ENCODE measurements at places on chromosomes 5 and 9. TPM values are rescaled to one million over a fixed set of nuclear protein-coding genes. Genes with fewer than 3 reads are reported as not detected.

GRCh38 chr5:1745123-1745795 is 54.4 kb downstream of the MRPL36 start:
- peak; percentile 56 for DNase-seq
- H3K36me3 ChIP-seq: no peaks in the 10 kb centered on the region
- no peak overlapping the region for H3K27ac ChIP-seq
- no peaks in the 10 kb centered on the region for H3K27me3 ChIP-seq

NEURL1B gene
- 53.2 TPM for total RNA-seq

RLN2 gene
- total RNA-seq: not detected

- H3K27me3 ChIP-seq: peaks cover 7% of the 10 kb centered on the region
- no peaks in the 10 kb centered on the region for H3K36me3 ChIP-seq
- no peak overlapping the region for H3K27ac ChIP-seq
These were observed 29.4 kb upstream of the N4BP3 start for GRCh38 chr5:178083922-178084321.

DNA sequence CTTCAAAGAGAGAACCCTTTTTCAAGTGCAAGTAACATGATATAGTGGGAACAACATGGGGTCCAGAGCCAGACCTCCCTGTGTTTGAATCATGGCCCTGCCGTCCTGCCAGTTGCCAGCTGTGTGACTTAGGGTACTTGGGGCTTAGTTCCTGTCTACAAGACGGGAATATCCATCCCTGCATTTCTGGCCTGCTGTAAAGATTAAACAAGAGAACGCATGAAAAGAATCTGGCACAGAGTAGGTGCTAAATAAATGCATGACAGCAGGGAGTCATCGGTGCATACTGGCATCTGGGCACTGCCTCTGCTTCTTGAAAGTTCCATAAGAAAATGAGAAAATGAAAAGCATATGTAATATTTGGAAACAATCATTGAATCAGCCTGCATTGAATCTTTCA is 77.8 kb upstream of the PRRC1 start:
- no peaks in the 10 kb centered on the region for H3K36me3 ChIP-seq
- no peaks in the 10 kb centered on the region for H3K4me1 ChIP-seq
- no peak for DNase-seq
- H3K27ac ChIP-seq: no peak overlapping the region
- H3K4me3 ChIP-seq: no peak overlapping the region
- H3K27me3 ChIP-seq: no peaks in the 10 kb centered on the region

DNA sequence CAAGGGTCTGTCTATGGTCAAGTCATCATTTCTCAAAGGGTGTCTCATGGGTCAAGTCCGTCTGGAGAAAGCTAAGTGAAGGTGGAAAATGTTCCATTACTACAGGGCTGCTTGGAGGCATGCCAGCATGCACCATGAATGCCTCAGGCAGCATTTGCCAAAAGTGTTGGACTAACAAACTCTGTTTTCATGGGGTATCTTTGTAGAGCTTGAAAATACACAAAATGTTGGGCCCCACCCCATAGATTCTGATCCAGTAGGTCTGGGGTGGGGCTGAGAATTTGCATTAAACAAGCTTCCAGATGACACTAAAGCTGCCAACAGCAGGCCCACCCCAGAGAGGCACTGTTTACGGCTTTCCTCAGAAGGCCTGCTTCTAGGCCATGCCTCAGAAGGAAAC is 75.0 kb upstream of the FRRS1L start:
- H3K27ac ChIP-seq: no peak overlapping the region
- H3K4me3 ChIP-seq: no peak overlapping the region
- DNase-seq: no peak

DPH7 gene
- total RNA-seq: 43.6 TPM

DNA sequence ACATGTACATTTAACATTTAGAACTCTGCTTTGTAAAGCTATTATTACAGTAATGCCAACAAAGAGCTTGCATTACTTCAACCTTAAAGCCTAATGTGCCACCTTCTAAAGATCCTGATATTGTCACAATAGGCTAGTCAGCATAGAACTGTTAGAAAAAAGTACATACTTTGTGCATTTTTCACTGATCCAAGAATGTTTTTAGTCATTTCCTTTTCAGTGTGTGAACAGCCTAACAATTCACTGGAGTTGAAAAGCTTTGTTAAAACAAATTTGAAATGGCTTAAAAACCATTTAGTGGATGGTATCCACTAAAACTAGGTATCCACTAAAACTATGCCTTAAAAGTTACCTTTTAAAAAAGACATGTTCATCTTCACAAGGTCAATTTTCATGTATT is 4.5 kb downstream of the RPS6 start:
- H3K27me3 ChIP-seq: no peaks in the 10 kb centered on the region
- H3K27ac ChIP-seq: no peak overlapping the region
- peaks cover 20% of the 10 kb centered on the region for H3K4me1 ChIP-seq
- DNase-seq: no peak

FABP6 gene
- total RNA-seq: not detected
